NCI-H69 (cell line): ENCODE measurements at places on chromosomes 12 and 14.

DNA sequence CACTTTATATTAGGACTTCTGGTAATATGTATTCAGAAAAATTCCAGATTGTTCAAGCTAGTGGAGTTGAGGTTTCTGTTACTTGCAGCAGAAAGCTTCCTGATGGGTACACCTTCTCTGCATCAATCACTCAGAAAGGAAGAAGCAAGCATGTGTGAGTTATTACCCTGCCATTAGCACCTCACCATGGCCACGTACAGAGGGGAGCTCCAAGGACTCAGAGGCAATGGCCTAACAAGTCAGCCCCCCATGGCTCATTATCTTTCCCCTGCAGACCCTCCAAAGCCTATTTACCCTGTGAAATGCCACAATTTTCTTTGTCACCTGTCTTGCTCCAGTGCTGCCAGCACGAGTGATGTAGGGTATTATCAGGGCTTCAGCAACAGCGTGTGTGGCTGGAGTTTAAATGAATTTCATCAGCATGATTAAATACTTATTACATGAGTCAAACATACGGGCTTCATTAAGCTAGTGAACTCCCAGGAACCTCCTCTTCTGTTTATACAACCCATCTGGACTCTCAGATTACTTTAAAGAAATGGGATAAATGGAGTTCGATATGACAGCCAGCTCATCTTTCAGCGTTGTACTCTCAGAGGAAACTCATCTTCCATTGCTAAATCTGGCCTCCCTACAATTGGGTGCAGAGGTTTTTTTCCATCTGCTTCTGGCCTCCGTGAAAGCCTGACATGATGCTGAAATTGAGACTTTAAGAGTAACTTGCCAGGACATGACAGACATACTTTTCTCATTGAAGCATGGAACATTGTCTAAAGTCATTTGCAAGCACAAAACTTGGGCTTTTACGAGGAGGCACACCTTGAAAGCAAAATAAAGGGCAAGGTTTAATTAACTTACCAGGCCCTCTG is 135.9 kb downstream of the TMEM30B start:
- no peak for DNase-seq

DNA sequence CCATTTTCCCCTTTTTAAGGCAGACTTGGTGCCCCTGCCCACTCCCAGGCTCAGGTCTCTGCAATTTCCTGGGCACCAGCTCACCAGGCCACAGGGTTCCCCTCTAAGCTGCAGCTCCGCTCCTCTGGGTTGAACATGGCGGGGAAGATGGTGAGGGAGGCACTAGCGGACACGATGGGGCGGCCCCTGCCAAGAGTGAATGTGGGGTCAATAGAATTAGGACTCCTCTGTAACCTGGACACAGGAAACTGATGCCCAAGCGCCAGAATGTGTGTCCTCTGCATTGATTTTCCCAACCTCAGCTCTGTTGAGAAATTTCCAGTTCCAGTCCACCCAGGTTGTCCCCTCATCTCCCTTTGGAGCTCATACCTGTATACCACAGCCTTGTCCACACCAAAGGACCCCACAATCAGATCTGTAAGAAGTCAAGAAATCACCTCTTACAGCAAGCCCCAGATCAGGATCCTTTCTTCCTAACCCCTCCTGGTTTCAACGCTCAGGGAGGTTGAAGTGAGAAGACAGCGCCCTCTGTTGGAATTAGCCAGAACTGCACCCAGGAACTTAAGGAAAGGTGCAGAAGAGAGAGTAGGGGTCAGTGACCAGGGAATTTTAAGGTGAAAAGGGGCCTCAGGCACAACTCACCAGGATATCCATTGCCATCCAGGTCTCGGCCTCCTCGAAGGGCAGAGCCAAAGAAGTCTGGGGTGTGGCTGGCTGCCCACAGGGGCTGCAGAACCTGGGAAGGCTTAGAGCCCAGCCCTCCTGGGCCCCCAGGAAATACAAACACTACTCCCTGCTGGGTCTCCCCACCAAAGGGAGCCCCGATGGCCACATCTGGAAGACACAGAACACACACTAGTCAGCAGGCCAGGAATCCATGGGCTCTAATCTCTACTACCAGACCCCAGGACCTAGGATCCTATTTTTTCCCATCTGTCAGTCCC is 14.7 kb downstream of the ITGA5 start:
- peak; percentile 76 for DNase-seq

DNA sequence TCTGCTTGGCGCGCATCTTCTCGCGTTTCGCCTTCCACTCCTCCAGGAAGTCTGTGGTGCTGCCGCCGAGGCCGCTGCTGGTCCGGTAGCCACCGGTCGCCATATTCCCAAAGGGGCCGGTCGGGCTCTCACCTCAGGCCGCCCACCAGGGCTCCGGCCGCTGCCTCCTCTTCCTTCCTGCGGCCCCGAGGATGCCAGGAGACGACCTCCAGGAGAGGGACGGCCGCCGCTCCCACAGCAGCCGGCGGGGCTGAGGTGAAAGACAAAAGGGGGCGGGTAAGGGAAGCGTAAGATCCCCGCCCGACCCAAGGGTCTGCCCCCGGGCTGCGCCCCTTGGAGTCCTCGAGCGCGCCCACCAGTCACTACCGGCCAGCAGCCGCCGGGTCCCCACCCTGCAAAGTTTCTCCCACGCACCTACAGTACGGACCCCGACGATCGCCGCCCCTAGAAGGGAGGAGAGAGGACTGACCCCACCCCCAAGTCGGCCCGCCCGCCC is 574 bp downstream of the PAWR start:
- DNase-seq: peak; percentile 93

DNA sequence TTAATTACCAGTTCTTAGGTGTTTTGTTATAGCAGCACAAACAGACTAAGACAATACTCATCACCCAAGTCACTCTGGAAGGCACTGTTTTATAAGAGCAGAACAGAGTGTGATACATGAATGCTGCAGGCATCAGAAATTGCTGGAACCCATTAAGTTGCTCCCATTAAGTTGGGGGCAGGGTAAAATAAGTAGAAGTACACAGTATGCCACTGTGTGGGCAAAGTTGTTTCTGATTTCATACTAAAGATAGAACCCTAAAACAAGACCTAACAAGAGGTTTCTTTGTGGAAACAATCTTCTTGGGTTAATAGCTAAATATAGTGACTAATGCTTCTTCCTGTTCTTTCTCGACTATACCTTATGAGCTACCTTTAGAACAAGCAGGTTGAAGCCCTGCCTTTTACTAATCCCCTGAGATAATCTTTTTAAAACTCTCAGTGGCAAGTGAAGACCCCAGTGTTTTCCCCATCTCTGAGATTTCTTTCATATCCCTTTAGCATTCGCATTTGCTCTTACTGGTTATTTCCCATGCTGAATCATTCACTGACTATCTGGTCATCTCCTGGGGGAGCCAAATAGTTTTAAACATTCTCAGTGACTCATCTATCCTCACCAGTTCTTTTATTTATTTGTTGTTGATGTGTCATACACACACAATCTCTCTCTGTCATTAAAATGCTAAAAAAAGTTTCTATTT is 52.3 kb downstream of the SOCS2 start:
- DNase-seq: no peak

DNA sequence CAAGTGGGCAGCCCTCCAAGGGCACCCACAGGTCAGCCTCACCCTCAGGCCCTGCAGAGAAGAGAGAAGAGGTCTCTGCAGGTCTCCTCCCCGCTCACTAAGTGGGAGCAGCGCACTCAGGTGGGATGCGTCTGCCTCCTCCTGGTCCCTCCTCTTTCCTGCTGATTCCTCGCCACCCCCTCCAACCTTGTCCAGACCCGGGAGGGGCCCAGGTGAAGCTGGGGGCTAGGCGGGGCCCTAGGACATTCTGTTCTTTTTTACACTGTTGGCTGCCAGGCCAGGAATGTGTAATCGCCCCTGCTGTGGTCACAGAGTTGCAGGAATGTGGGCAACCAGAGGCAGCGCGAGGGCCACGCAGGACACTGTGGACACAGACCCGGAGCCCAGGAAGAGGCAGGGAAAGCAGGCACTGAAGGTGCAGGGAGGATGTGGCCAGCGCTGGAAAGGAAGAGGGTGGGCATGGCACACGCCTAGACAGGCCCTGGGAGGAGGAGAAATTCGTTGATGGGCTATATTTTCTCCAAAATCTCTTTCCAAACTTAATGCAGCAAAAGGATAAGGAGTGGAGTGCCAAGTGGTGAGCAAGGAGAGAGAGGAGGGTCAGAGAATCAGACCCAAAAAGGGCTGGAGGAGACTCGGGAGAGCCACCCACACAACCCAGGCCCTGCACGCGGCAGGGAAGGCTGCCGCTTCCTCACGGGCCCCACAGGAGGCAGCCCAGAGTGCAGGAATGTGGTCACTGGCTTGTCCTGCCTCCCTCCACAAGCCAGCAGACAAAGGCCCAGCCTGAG is 911 bp upstream of the SCNN1A start:
- DNase-seq: peak; percentile 50

DNA sequence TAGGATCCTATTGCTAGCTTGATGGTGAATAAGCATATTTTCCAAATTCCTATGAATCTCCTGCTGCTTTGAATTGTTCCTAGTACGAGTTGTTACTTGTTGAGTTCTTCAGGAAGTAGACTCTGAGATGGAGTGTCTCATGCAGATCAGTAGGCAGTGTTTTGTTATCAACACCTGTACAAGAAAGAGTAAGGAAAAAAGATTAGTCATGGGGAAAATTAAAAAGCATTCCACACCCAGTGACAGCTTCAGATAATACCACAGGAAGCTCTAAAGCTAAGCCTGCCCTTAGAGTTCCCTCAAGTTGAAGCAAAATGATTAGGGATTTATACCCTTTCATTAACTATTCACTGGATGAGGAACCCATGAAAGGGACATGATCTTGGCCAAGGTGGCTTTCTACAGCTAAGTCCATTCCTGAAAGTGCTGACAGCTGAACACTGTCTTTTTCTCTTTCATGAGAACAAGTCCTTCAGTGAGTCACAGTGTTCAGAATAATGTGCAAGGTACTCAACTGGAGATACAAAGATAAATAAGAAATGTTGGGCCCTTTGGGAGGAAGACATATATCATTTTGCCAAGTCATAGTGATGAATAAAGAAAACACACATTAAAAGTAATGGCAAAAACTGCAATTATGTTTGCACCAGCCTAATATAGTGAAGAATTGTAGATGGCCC is 49.1 kb downstream of the CCER1 start:
- no peak for DNase-seq

DNA sequence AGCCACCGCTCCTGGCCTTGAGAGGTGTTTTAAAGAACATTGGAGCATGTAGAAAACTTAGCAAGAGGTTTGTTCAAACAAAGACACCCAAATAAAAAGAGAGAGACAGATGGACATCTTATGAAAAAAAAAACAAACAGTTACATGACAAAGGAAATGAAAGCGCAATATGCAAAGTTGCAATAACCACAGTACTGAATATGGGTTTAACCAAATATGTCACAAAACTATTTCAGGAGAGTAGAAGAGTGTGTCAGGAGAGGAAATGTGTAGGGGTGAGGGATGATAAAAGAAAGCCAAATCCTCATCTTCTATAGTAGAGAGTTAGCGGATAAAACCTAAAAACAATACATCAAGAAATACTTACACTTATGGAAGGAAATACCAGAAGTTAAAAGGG is 98.4 kb downstream of the GTF2A1 start:
- no peak for DNase-seq

- DNase-seq: no peak
These were observed 147.2 kb upstream of the CPSF6 start for GRCh38 chr12:69092137-69092536.

DNA sequence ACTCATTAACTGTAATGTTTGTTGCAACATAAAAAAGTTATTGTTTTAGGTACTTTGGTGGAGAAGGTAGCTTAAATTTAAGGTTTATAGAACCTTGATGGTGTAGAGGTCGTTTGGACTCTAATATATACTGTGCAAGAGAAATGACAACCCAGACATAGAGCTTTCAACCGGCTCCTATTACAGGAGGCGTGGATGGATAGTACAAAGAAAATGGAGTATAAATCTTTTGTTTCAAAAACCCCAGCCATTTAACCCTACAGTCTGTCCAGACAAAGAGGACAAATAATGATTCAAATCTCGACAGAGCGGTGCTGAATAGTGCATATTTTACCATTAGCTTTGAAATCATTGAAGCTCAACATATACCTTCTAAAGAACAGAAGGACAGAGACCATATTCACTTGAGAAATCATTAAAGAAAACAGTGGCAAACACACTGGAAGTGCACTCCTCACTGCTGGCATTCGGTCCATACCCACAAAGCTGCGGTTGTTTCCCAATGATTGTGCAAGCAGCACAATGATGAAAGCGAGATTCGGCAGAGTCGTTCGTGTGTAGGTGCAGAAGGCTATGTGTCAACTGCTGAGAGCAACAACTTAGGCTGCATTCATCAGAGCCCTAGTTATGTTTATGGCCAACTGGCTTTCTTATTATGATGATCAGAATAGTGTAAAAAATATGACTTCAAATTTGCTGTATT is 688.6 kb downstream of the NOVA1 start:
- peak; percentile 61 for DNase-seq

DNA sequence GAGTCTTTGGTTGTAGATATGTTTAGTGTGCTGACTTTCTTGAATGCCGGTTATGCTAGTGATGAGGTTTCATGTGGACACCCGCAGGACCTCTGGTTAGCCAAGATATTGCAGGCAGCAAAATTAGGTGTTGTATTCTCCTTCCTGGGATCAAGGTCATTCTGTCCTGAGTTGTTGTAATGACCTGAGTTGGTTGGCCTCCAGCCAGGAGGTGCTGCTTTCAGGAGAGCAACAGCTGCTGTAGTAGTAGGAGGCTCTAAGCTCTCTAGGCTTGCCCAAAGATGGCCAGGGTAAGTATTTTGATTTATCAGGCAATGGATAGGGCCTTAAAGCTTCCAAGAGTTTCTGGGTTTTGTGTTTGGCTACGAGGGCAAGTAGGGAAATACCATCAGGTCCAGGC is 56.0 kb upstream of the BDKRB2 start:
- peak; percentile 56 for DNase-seq

DNA sequence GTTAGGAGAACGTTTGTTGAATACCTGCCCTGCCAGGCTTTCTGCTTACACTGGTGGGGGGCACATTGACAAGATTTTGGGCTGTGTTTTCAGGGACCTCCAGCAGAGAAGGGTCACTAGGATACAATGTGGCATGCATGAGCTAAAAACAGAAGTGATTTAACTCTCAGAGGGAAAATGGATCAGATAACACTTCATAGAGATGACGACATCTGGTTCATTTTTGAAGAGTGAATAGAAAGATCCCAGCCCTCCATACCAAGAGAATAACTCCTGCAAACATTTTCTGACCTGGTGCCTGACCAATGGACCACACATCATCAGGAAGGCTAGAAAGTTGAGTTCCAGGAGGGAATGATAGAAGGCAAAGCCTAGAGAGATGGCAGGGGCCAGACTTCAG is 33.7 kb downstream of the CKB start:
- peak; percentile 55 for DNase-seq

DNA sequence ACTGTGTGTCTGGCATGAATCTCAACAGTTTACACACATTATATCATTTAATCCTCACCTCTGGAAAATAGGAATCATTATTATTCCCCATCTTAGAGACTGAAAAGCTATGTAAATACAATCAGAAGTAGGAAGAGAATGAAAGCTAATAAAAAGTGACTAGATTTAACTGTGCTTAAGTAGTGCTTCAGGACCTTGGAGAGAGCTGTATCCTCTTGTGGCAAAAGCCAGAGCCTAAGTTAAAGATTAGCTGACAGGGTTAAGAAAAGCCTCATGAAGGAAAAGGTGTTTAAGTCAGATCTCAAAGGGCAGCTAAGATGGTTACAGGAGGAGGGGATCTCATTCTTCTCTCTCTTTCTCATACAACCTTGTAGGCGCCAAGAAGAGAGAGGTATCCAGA is 65.3 kb upstream of the TMEM233 start:
- DNase-seq: no peak

- DNase-seq: peak; percentile 21
These were observed 18.3 kb downstream of the SLC25A47 start for GRCh38 chr14:100341301-100342031.

GRCh38 chr12:124898923-124899294 is 15.5 kb downstream of the UBC start:
- DNase-seq: no peak

GRCh38 chr12:59389968-59390576 is 205.8 kb upstream of the SLC16A7 start:
- DNase-seq: no peak
